ENCODE measurements at places on chromosomes 1 and 21. TPM values are rescaled to one million over a fixed set of nuclear protein-coding genes. Genes with fewer than 3 reads are reported as not detected.

Gene SLC35E2B
- 13.9 TPM for total RNA-seq

DNA sequence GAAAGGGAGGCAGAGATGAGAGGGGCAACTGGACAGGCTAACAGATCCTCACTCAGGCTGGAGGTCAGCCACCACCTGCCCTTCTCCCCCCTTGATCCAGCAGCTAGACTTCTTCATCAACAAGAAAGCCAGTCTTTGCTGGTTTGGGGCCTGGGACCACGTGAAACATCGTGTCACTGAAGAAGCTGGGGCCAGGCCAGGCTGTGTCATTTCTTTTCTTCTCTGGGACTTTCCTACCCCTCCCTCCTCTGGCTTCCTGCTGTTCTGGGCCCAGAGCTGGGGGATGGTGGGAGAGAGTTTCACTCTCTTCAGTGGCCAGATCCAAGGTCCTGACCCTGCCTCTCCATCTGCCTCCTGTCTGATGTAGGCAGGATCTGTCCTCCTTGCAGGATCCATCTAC lies 18.1 kb upstream of the SLC26A9 start:
- no peak overlapping the region for H3K4me3 ChIP-seq
- H3K36me3 ChIP-seq: no peaks in the 10 kb centered on the region
- no peak overlapping the region for H3K27ac ChIP-seq
- DNase-seq: no peak

Gene SH2D2A
- 0.28 TPM for total RNA-seq

- no peaks in the 10 kb centered on the region for H3K27me3 ChIP-seq
- H3K4me3 ChIP-seq: no peak overlapping the region
- peak; percentile 47 for DNase-seq
- peak overlapping the region; percentile 19 for H3K27ac ChIP-seq
These were observed 19.3 kb downstream of the QSOX1 start for GRCh38 chr1:180173952-180174351.

Gene PSMD4
- total RNA-seq: 289 TPM

DNA sequence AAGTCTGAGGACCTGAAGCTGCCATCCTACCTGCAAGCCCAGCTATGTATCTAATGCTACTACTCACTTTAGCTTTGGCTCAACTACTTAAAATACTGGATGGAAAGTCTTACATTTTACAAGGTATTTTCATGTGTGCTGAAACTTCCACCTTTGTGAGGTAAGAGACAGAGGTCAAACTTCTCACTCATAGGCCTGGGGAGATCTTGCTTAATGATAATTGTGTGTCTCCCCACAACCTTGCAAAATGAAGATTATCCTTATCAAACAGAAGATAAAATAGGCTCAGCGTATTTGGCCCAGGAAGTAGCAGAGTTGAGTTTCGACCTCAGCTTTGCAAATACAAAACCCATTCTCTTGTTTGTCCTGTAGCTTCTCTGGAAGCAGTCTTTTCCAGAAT lies 63.7 kb downstream of the CENPF start:
- no peak overlapping the region for H3K4me3 ChIP-seq
- peaks cover 4% of the 10 kb centered on the region for H3K36me3 ChIP-seq
- H3K4me1 ChIP-seq: no peaks in the 10 kb centered on the region
- H3K27ac ChIP-seq: no peak overlapping the region
- no peaks in the 10 kb centered on the region for H3K27me3 ChIP-seq
- DNase-seq: no peak

- H3K4me3 ChIP-seq: no peak overlapping the region
- no peaks in the 10 kb centered on the region for H3K27me3 ChIP-seq
- H3K27ac ChIP-seq: no peak overlapping the region
- no peaks in the 10 kb centered on the region for H3K36me3 ChIP-seq
- H3K4me1 ChIP-seq: no peaks in the 10 kb centered on the region
- peak; percentile 48 for DNase-seq
These were observed 19.7 kb upstream of the PGBD2 start for GRCh38 chr1:248886237-248886895.

DNA sequence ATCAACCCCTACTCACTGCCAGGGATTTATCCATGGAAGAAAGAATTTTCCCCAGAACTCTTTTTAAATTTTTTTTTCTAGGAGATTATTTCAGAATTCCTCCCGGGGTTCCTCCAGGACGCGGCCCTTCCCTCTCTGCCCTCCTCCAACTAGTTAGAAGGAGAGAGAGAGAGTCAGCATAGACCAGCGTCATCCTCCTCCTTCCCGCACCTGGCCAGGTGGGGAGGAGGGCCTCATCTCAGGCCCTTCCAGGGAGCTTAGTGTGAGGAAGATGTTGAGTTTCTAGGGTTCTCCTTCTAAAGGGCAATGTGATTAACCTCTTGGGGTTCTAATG lies 63.6 kb downstream of the CDK18 start:
- H3K4me1 ChIP-seq: peaks cover 2% of the 10 kb centered on the region
- no peak for DNase-seq
- H3K27me3 ChIP-seq: peaks cover 80% of the 10 kb centered on the region
- H3K27ac ChIP-seq: no peak overlapping the region
- H3K4me3 ChIP-seq: no peak overlapping the region

Measured in IMR-90 (cell line).